ENCODE measurements at places on chromosomes 13 and 19.

DNA sequence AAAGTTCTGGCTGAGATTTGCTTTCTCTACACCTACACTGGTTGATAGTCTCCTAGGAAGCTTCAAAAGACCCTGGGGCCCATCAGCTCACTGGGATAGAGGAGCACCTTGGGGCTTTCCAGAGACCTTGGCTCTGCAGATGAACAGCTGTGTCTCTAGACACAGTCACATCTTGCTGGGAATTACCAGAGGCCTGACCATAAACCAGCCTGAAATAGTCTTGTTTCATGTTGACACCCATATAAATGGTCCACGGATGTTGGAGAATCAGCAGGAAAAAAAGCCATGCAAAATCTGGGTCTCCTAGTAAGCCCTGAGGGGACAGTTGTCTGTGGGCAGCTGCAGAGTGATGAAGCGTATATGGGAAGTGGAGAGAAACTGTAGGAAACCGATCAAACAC lies 207.6 kb downstream of the DNAJC15 start:
- H3K27ac ChIP-seq, result no peak overlapping the region
- no peaks in the 10 kb centered on the region for H3K36me3 ChIP-seq
- no peak overlapping the region for H3K4me3 ChIP-seq
- H3K27me3 ChIP-seq, result no peaks in the 10 kb centered on the region
- DNase-seq, result no peak

GRCh38 chr13:48890391-48890790 lies 85.3 kb upstream of the FNDC3A start:
- no peaks in the 10 kb centered on the region for H3K27me3 ChIP-seq
- DNase-seq, result no peak
- no peaks in the 10 kb centered on the region for H3K36me3 ChIP-seq
- H3K27ac ChIP-seq, result no peak overlapping the region

GRCh38 chr13:100666124-100666523 lies 8.5 kb downstream of the TMTC4 start:
- no peaks in the 10 kb centered on the region for H3K27me3 ChIP-seq
- H3K27ac ChIP-seq, result no peak overlapping the region
- peaks cover 7% of the 10 kb centered on the region for H3K36me3 ChIP-seq
- no peak for DNase-seq
- no peaks in the 10 kb centered on the region for H3K4me1 ChIP-seq

DNA sequence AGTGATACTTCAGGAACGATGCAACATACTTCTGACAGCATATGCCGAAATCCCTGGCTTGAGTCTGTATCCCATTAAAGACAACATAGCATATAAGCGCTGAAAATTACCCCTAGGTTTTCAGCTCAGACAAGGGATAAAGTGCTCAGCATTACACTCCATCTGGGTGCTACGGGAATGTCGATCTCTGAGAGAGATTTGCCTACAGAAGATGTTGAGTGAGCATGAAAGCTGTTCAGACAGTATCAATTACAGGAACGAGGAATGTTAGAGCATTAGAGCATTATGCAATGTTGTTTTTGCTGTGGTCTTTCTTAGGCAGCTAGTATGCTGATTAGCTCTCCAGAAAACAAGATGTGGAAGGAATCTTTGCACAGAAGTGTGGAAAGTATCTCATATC lies 484.5 kb downstream of the LIG4 start:
- no peak overlapping the region for H3K27ac ChIP-seq
- no peaks in the 10 kb centered on the region for H3K27me3 ChIP-seq
- no peak overlapping the region for H3K4me3 ChIP-seq
- no peaks in the 10 kb centered on the region for H3K4me1 ChIP-seq

- DNase-seq, result no peak
- H3K27me3 ChIP-seq, result no peaks in the 10 kb centered on the region
- no peak overlapping the region for H3K4me3 ChIP-seq
- no peaks in the 10 kb centered on the region for H3K4me1 ChIP-seq
- no peak overlapping the region for H3K27ac ChIP-seq
Measured at GRCh38 chr13:21948769-21949474, 278.0 kb downstream of the FGF9 start.

- no peak overlapping the region for H3K27ac ChIP-seq
- no peak overlapping the region for H3K4me3 ChIP-seq
- peaks cover 66% of the 10 kb centered on the region for H3K27me3 ChIP-seq
- H3K4me1 ChIP-seq, result peaks cover 11% of the 10 kb centered on the region
- DNase-seq, result no peak
- no peaks in the 10 kb centered on the region for H3K36me3 ChIP-seq
Measured at GRCh38 chr19:45218911-45219743, 26.1 kb downstream of the EXOC3L2 start.

GRCh38 chr13:65677906-65678305 lies 1552.2 kb downstream of the PCDH9 start:
- no peaks in the 10 kb centered on the region for H3K27me3 ChIP-seq
- H3K4me3 ChIP-seq, result no peak overlapping the region
- H3K36me3 ChIP-seq, result no peaks in the 10 kb centered on the region
- H3K27ac ChIP-seq, result no peak overlapping the region
